NCI-H526 (cell line): ENCODE measurements at places on chromosomes 3 and 15.

DNA sequence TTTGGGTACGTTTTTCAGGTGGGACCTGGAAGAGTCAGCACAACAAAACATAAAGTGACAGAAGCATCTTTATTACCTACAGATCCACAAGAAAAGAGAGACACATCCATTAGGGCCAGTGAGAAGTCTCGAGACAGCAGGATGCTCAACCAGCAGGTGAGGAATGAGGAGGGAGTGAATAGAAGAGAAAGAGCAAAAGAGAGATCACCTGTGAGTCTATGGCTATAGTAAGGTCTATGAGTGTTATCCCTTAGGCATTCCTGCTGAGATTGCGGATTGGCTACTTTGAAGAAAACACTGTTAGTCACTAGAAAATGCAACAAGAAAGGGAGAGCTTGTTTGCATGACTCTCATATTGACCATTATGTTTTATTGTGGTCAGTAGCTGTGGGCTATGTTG, 1556.2 kb upstream of the GBE1 start:
- no peak for DNase-seq

- peak; percentile 25 for DNase-seq
These were observed 484.2 kb upstream of the ATP11B start for GRCh38 chr3:182309120-182309519.

DNA sequence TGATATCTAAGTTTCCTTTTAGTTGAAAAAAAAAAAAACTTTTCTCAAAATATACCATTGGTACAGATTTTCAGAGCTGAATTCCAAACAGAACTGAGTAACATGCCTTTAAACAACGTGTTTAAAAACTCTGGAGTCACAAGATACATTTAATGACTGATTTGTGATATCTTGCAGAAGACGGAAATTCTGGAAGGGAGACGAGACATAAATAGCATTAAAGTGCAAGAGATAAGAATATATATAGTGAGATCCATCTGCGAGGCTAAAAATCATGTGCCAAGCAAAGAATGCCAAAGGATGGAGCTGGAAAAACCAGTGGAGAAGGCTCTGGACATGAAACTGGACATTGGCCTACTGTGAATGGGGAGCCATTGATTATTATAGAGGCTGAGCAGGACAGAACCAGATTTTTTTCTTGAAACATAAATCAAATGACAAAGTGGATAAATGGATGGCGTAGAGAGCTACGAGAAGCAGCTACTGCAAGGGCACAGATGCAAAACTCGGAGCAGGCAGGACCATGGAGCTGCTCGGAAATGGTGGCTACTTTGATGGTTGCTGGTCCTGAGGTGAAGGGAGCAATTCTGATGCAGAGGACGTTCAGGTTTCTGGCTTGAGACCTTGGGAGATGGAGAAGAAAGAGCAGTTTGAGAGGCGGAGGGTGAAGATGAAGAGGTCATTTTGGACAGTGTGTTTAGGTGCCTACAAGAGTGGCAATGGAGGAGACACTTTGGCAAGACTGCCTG, 88.8 kb downstream of the CPN2 start:
- DNase-seq = no peak

- DNase-seq = no peak
These were observed 175.0 kb downstream of the OPA1 start for GRCh38 chr3:193768070-193768394.

DNA sequence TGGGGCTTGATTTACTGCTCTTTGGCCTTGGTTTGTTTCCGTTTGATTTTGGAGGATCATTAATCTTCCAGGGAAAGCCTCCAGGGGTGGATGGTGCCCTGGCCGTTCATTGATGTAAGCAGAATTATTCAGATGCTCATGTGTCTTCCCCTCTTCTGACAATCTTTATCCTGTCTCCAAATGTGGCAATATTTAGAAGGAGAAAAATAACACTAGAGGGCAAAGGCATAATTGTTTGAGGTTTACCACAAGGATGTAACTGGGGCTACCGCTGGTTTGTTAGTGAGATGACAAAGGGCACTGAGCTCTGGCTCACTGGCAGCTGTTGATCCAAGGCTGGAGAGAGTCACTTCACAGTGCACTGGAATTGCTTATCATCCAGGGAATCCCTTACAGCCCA, 18.2 kb upstream of the PLCL2 start:
- DNase-seq = no peak

DNA sequence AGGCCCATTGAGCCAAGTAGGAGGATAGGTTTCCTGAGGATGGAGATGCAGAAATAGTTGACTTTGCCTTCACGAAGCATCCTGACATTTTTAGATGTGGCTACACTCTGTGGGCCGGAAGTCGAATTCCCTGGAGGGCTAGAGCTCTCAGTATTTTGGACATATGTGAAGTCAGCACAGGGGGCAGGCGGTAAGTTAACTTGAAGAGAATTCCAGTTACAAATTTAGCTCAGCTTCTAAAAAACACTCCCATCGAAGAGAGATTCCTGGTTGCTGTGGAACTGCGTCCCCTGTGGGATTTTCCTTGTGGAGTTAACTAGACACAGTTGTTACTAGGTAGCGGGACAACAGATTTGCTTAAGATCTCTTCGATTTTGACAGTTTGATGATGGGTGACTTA, 161.9 kb upstream of the RGMA start:
- no peak for DNase-seq

GRCh38 chr3:34213478-34213877, 415.0 kb downstream of the PDCD6IP start:
- no peak for DNase-seq

- DNase-seq = no peak
These were observed 64.8 kb upstream of the RAP2B start for GRCh38 chr3:153097213-153097612.

DNA sequence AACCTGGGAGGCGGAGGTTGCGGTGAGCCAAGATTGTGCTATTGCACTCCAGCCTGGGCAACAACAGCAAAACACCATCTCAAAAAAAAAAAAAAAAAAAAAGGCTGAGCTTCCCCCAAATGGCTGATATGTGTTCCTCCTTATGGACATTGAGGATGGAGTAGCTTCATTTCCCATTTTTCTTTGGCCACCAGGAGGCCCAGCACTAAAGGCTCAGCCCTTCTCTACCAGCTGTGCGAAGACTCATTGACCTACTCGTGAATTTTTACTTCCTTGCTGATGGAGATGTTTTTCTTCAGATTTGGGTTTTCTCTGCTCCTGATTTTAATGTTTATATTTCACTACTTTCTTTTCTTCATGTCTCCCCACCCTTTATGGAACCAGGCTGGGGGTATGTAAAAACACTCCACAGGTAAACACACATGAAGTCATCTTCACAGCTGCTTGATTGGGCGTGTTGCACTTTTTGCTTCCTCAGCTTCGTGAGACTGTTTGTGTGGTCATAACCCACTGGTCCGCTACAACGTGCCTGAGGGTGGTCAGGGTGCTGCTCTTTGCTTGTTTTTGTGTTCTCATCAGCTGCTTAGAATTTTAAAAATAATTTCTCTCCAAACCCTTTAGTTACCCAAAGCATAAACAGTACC, 13.5 kb downstream of the SEMA4B start:
- no peak for DNase-seq

DNA sequence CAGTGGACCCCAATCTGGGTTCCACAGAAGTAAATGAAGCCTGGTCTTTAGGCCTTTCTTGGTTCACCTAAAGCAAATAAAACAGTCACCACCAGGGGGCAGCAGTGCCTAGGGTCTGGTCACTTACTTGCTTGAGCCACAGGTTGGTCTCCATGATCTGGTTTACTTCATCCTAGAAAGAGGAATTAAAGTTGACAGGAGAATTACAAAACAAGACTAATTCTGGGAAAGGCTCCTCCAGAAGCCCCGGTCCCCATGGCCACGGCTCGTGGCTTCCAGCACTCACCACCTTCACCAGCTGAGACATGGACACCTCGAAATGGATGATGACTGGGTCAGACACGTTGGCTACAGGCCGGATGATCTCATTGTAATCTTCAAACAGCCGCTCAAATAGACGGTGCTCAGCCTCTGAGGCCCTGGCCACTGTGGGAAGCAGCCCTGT, 2.3 kb downstream of the CHRNA3 start:
- peak; percentile 53 for DNase-seq

DNA sequence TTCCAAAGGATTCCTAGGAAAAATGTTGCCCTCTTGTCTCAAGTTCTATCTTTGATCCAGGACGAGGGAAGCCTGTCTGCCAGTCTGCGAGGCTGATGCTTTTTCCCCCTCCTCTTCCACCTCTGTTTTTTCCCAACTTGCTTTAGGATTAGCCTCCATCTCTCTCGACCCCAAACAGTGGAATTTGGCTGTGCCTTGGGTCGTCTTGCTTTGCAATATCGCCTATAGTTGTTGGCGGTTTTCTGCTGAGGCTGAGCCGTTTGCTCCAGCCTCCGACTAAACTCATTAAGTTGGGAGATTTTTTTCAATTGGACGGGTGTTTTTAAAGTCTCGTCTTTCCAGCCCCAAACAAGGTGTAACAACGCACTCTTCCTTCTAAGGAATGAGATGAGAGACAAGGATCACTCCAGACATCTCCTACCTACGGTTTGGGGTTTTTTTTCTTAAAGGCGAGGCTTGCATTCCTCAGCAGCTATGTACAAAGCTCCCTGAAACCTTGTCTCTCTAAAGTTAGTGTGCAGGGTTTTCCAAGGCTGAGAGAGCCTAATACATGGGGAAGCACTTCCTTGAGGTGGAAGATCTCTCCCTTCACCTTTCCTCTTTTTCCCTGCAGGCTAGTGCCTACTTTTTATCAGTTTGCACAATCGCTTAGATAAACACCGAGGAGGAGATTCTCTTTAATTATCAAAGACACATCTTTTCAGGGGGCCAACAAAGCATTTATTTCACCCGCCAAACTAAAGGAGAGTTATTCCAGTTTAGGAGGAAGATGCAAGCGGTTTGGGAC, 4.8 kb upstream of the NR2F2 start:
- no peak for DNase-seq

DNA sequence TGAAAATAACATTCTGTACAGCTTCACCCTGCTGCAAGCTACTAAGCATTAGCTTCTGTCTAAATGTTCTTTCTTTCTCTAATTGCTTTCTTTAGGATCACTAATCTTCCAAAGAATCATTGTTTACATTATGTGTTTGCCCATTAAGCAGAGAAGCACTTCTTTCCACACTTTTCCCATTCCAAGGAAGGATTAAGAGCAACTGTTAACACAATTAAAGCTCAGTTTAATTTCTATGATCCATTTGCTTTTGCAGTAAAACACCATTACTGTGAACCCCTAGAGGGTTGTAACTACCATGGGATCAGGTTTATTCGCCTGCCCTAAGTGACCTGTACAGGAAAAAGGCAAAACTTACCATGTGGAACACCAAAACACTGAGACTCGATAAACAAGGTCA, 125.8 kb upstream of the ZNF385D start:
- no peak for DNase-seq

DNA sequence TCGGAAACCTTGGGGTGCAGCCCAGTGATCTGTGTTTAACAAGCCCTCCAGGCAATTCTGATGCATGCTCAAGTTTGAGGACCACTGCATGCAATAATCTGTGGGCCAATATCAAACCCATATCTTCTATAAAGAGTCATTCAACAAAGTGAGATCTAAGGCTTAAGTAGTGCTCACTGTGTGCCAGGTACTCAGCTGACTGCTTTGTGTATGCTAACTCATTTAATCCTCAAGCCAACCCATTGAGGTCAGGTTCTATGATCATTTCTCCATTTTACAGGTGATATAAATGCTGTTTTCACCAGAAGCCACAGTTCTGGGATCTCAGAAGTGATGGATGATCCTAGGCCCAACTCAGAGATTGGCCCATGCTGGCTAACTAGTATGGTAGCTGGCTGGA, 101.7 kb downstream of the SMAD6 start:
- DNase-seq = no peak
